ENCODE measurements at places on chromosomes 3 and 15. TPM values are rescaled to one million over a fixed set of nuclear protein-coding genes. Genes with fewer than 3 reads are reported as not detected.

Gene CATSPER2
- total RNA-seq = 1.8 TPM

Gene GYG1
- total RNA-seq = 78.7 TPM

Gene LRRC49
- total RNA-seq = 9.1 TPM

Gene PRICKLE2
- 35.8 TPM for total RNA-seq

Gene ATP11B
- 55.0 TPM for total RNA-seq

Gene ACKR4
- total RNA-seq = 2.7 TPM

Gene NDN
- 107 TPM for total RNA-seq

Gene GOLGA8S
- total RNA-seq = 0.40 TPM

Gene HGD
- 1.8 TPM for total RNA-seq

Gene MKRN2OS
- total RNA-seq = 1.1 TPM

Gene P2RY1
- total RNA-seq = 12.5 TPM

Gene CLDN1
- total RNA-seq = 7.1 TPM

Gene LSAMP
- 21.9 TPM for total RNA-seq

Gene CHRFAM7A
- total RNA-seq = 7.4 TPM

Gene HIGD2B
- not detected for total RNA-seq

Gene HHLA2
- total RNA-seq = 20.2 TPM

Gene ZIC4
- total RNA-seq = not detected

Gene A4GNT
- 0.25 TPM for total RNA-seq

Gene TTC23
- total RNA-seq = 14.6 TPM

Gene GUCA1C
- not detected for total RNA-seq

Gene CD86
- total RNA-seq = 11.5 TPM

Gene ZNF609
- total RNA-seq = 54.2 TPM

Gene CA12
- total RNA-seq = 8.5 TPM

Gene VIPR1
- total RNA-seq = 77.0 TPM

Gene SLC35G2
- total RNA-seq = 4.8 TPM

Gene SERPINI2
- 5.2 TPM for total RNA-seq

DNA sequence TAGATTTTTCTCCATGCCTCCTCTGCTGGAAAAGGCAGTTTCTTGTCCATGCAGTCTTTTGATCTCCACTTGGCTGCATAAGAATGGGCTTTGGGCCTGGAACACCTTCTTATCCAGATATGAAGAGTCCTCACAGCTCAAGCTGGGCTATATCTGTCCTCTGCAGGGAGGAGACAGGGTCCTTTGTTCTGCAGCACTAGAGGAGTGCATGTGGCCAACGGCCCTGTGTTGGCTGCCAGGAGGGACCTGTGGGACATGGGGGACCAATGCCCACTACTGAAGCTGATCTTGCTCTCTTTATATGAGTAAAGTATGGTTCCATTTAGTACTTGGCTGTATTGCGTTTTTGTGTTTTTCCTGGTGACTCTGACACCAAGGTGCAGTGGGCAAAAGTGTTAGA, 157.3 kb upstream of the ABI3BP start:
- DNase-seq = no peak

GRCh38 chr3:15291589-15292541, 40.5 kb downstream of the SH3BP5 start:
- no peak for DNase-seq

GRCh38 chr3:130850044-130850797, 43.7 kb upstream of the ATP2C1 start:
- peak; percentile 84 for DNase-seq

GRCh38 chr3:14129296-14129695, 4.4 kb downstream of the TMEM43 start:
- no peak for DNase-seq

- DNase-seq = no peak
Observed at GRCh38 chr3:67854663-67855062, 200.3 kb upstream of the SUCLG2 start.

GRCh38 chr3:18194431-18194830, 230.7 kb downstream of the SATB1 start:
- DNase-seq = no peak

- peak; percentile 77 for DNase-seq
Observed at GRCh38 chr3:119580067-119580760, 922 bp downstream of the ADPRH start.

- DNase-seq = peak; percentile 97
Observed at GRCh38 chr3:112635674-112636073, 5.3 kb downstream of the CCDC80 start.

- DNase-seq = no peak
Observed at GRCh38 chr3:115638991-115639390, 15.7 kb downstream of the GAP43 start.

DNA sequence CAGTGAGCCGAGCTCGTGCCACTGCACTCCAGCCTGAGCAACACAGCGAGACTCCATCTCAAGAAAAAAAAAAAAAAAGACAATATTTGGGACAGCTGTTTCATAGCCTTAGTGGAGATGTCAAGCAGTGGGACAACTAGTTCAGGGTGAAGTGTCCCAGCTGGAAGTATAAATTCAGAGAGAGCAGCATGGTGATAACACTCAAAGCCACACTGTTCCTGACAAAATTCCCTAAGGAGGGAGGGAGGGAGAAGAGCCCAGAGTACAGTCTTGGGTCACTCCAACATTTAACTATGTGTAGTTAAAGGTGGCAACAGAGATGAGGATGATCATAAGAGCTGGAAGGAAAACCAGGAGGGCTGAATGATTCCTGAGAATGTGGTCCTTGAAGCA, 21.1 kb upstream of the IP6K2 start:
- peak; percentile 97 for DNase-seq

- DNase-seq = no peak
Observed at GRCh38 chr15:91184441-91184840, 84.4 kb downstream of the SV2B start.

GRCh38 chr3:48301800-48302166, 31.7 kb downstream of the SPINK8 start:
- DNase-seq = peak; percentile 24

GRCh38 chr3:122916580-122916979, 111.0 kb downstream of the SEMA5B start:
- DNase-seq = no peak

- DNase-seq = no peak
Observed at GRCh38 chr15:38603672-38604071, 39.1 kb upstream of the RASGRP1 start.

DNA sequence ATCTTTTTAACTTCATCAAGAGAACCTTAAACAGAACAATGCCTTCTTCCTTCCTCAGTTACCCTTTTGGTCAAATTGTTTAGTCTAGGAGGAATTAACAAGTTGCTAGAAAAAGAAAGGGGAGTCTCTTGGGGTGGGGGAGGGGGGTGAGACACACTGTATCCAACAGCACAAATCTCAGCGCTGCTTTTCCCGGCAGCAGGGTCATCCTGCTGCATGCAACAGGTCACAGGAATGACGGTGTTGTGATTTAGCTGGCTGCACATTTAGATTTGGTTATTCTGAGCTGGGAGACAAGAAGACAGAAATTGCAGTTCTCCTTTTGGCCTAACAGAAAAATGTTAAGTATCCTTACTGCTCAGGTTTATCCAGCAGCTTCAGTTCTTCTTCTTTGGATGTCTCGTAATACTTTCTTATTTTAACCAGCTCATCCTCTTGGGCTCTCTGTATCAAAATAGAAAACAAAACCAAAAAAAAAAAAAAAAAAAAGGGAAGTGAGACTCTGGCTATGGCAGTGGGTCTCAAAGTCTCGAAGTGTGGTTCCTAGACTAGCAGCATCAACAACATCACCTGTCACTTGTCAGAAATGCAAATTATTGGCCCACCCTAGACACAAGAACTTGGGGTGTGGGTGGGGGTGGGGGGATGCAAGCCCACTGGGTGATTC, 190.5 kb downstream of the GREM1 start:
- DNase-seq = no peak

GRCh38 chr15:95194746-95195145, 963.4 kb downstream of the MCTP2 start:
- no peak for DNase-seq

DNA sequence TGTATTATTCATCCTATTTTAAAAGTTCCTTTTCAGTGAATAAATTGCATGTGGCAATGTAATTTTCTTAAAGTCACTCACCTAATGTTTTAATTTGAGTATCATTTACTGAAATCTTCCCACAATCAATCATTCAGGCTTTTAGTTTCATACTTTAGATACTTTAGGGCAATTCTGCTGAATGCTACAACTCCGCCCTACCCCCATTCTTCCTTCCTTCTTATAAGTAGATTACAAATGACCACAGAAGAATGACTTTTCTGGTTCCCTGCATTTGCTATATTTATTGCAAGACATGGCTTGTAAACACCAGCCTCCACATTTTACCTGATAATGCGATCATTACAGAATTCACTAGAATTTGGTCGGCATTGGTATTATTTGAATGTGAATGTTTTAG, 1061.9 kb downstream of the FHIT start:
- no peak for DNase-seq

DNA sequence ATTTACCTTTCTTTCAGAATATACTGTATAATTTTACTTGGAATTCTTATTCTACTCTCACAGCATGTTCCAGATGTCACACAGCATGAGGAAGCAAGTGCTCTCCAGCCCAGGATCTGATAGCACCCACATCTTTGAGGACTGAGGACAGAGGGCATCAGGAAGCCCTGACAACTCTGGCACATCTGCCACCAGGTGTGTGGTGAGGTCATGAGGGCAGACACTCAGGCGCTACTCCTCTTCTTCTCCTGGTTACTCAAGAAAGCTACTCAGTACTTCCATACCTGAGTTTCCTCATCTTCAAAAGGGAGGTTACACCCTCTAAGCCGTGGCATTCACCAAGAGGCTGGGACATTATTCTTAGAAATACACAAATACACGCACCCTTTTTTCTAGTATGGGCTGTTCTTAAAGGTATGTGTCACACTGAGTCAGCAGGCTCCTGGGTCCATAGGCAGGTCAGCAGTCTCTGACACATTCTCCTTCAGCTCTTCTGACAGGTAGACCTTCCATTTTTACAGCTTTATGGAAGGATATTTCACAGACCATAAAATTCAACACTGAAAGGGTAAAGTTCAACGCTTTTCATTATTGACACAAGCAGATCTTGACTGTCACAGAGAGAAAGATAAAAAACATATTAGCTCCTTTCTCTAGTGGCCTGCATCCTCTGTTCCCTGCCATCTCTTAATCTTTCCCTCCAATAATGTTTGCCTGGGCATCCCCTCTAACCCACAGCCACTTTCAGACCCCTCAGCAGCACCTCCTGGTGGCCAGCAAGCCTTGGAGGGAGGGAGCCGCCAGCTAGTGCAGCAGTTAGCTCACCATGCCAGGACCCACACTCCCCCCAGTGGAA, 103.2 kb upstream of the TJP1 start:
- peak; percentile 79 for DNase-seq

- DNase-seq = no peak
Observed at GRCh38 chr3:37295925-37296324, 121.5 kb upstream of the LRRFIP2 start.

DNA sequence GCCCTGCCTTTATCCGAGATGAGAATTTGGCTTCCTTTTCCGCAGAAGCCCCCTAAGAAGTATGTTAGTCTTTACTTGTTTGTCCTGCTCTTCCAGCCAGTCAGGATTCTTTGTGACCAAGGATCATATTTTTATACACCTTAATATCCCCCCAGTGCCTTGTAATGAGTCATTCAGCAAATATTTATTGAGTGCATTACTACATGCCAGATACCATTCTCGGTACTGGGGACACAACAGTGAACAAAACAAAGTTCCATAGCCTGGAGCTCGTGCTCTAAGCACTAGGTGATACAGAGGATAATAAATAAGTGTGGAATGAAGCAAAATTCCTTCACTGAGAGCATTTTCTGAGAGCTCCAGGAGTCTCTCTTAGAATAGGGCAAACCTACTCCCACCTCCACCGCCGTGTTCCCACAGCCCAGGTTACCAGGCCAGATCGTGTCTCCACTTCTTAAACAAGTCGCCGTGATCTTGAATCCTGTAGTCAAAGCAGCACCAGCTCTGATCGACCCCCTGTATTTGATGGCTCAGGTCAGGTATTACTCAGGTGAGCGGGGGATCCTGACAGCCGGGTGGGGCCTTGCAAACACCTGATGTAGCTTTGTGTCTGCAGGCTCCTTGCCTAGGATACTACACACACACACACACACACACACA, 18.5 kb downstream of the TTC21A start:
- peak; percentile 38 for DNase-seq

GRCh38 chr3:64380546-64380945, 155.3 kb upstream of the PRICKLE2 start:
- no peak for DNase-seq

DNA sequence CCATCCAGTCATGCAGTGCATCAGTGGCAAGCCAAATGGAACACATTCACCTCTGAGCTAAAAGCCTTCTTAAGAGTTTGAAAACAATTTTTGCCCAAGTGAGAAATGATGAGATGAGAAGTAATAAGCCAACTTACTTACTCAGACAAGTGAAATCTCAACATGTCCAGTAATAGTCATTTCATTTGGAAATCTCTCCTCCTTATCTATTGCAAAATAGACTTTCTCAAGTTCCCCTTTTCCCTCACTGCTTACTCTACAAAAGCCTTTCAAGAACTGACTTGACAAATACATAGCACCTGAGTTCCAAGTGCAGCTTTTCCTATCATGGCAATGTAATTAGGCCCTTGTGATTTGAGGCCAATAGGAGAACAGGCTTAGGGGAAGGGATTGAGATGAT, 282.3 kb downstream of the SLC9A9 start:
- peak; percentile 41 for DNase-seq

GRCh38 chr3:194640829-194641228, 7.6 kb upstream of the TMEM44 start:
- DNase-seq = no peak

- DNase-seq = no peak
Observed at GRCh38 chr3:161602475-161602874, 105.9 kb downstream of the OTOL1 start.

DNA sequence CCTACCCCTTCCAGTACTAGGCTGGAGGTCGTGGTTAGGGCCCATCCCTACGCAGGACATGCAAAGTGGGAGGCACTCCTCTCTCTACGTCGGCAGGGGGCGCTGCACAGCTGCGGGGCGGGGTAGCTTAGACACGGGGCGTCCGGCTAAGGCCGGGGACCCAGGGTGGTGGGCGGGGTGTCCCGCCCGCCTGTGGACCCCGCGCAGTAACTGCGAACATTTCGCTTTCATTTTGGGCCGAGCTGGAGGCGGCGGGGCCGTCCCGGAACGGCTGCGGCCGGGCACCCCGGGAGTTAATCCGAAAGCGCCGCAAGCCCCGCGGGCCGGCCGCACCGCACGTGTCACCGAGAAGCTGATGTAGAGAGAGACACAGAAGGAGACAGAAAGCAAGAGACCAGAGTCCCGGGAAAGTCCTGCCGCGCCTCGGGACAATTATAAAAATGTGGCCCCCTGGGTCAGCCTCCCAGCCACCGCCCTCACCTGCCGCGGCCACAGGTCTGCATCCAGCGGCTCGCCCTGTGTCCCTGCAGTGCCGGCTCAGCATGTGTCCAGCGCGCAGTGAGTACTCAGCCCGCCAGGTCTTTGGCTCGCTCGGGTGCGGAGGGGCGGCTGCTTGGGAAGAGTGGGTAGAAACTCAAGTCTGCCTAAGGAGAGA, at the start of gene IL12A:
IL12A (plus strand) TSS at position 219 of the 655 bp plus-strand sequence.
- peak; percentile 76 for DNase-seq

- no peak for DNase-seq
Observed at GRCh38 chr15:48556159-48556897, 89.2 kb downstream of the FBN1 start.

DNA sequence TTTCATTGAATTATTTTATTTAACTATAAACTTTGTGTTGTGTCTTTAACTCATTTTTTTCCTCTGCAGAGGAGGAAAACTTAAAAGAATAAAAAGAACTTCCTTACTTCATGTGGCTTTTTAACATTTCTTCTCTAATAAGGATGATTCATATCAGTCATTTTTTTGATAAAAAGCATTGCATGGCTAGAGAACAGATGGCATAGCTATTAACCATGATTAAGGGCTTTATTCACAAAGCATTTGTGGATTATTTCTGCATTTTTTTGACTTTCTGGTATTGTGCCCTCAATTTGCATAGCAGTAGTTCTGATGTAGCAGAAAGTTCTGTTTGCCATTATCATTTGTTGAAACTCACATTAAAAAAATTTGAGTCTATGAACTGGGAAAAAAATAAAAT, 540.8 kb downstream of the SI start:
- no peak for DNase-seq

Measured in lung (tissue), 17 donors.